Motor neuron (in vitro differentiated cells): ENCODE measurements at places on chromosomes 1 and 21.
A peak's percentile ranks its signal among the peaks of the same experiment; 100 is the strongest.

DNA sequence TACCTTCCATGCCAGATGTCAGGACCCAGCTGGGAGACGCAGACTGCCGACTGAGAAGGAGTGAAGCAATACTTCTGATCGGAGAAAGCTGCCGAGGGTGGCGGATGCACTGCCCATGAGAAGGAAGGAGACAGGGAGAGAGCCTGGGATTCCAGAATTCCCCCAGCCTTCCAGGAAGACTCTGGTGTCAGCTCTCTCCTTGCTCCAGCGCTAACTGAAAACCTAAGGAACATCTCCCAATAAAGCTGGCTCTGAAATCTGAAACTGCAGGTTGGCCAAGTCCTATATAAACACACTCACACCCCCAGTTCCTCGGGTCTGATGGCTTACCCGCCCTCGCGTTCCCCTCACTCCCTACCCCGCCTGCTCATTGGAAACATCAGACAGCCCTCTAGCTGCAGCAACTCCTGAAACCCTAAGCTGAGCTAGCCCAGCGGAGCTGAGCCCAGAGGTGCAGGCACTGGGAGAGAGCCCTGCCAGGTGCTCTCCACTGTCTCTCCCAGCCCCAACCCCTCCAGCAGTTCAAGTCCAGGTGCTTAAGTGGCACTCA is 52.3 kb downstream of the PLEKHA6 start:
- peak; percentile 59 for ATAC-seq

GRCh38 chr1:162139211-162139610 is 69.7 kb downstream of the NOS1AP start:
- peak; percentile 51 for ATAC-seq

DNA sequence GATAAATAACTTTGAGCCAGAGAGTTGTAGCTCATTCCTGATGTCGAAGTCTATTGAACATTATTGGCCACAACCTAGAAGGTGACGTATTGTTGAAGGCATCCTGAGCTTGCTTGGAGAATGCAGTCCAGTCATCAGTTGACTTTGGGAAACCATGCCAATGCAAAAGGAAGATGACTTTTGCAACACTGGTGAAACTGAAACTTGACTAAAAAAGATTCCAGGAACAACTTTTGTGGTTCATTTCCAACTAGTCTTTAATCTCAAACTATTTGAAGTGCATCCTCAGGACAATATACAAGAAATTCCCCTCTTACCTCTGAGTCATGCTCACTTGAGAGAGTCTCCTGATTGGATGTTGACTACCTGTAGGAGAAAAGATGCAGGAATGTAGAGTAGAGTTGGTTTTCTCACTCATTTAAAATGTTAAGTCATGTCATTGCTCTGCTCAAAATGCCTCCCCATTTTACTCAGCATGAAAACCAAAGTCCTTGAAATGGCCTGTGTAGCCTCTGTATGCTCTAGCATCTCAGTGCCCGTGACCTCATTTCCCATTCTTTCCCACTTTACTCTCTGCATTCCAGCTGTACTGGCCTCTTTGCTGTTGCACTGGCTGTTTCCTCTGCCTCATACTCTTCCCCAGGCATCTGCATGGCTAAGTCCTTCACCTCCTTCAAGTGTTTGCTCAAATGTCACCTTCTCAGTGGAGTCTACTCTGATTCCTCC is 24.4 kb upstream of the LEPR start:
- no peak for ATAC-seq

- ATAC-seq: peak; percentile 41
These were observed 8.2 kb upstream of the TGFBR3 start for GRCh38 chr1:91894036-91894761.

GRCh38 chr1:51417496-51418383 is 87.4 kb upstream of the TTC39A start:
- no peak for ATAC-seq

- ATAC-seq: peak; percentile 9
These were observed 55.6 kb downstream of the SSX2IP start for GRCh38 chr1:84634536-84635205.

DNA sequence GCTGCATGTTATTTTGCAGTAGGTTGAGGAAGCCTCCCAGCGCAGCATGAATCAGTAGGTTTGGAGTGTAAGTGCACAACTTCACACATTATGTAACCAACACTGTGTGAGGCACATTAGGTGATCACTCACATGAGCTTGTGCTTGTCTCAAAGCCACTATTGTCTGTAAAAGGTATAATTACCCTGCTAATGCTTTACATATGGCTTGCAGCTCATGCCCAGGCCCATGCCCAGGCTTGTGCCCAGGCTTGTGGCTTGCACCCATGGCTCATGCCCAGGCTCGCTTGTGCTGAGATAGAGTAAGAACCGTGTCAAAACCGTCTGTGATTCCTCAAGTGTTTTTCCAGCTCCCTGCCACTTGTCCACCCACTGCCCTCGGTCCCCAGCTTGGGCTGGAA is 596.3 kb downstream of the LTN1 start:
- no peak for ATAC-seq

DNA sequence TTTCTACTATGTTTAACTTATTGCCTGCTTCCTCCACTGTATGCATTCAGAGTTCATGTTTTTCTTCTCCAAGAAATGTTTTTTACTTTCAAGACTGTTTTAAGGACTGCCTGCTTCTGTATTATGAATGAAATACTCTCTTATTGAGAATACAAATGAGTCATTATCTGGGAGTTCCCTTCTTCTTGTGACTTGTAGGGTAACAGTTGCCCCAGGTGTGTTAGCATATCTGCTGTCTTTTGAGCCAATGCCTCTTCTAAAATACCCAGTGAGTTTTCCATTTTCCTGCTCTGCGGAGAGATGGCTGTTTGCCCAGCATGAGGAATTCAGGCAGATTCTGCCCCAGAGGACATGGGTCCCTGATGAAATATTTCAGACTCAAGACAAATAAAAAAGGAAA is 34.1 kb upstream of the ST6GALNAC5 start:
- peak; percentile 21 for ATAC-seq

GRCh38 chr21:43929217-43929971 is 64.4 kb downstream of the AGPAT3 start:
- ATAC-seq: peak; percentile 38

DNA sequence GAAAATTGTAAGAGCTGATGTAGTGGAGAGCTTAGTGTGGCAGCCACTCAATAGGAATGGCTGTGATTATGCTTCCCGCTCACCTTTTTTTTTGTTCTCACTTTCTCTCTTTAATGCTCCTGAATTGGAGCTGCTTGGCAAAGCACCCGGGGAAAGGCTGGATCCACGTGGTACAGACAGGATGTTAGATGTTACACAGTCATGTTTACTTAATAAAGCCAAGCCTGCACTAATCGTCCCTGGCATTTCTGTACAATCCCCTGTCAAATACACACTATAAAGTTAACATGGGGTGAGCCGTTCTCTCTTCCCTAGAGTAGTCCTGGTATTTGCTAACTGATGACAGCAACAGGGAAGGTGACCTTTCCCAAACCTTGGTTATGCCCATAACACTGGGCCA is 187.8 kb downstream of the ZSCAN20 start:
- ATAC-seq: no peak

GRCh38 chr1:166933140-166933539 is 42.2 kb downstream of the ILDR2 start:
- ATAC-seq: no peak

- ATAC-seq: no peak
These were observed 45.8 kb downstream of the SIM2 start for GRCh38 chr21:36744560-36745231.

DNA sequence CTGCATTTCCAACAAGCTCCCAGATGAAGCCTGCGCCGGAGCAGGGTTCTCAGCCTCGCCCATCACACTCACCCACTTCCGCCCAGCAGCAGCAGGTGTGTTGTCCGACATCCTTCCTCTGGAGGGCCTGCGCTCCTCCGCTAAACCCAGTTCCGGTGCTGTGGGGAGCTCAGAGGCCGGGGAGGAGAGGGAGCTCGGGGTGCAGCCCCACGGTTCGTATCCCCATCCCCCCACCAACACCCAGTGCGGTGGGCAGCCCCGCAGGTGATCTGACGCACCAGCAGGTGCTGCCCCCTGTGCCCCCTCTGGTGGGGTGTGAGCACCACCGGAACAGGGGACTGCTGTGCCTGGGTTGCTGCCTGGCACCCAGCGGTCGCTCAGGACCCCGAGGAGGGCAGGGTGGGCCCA is 3.4 kb upstream of the PEX10 start:
- ATAC-seq: no peak

DNA sequence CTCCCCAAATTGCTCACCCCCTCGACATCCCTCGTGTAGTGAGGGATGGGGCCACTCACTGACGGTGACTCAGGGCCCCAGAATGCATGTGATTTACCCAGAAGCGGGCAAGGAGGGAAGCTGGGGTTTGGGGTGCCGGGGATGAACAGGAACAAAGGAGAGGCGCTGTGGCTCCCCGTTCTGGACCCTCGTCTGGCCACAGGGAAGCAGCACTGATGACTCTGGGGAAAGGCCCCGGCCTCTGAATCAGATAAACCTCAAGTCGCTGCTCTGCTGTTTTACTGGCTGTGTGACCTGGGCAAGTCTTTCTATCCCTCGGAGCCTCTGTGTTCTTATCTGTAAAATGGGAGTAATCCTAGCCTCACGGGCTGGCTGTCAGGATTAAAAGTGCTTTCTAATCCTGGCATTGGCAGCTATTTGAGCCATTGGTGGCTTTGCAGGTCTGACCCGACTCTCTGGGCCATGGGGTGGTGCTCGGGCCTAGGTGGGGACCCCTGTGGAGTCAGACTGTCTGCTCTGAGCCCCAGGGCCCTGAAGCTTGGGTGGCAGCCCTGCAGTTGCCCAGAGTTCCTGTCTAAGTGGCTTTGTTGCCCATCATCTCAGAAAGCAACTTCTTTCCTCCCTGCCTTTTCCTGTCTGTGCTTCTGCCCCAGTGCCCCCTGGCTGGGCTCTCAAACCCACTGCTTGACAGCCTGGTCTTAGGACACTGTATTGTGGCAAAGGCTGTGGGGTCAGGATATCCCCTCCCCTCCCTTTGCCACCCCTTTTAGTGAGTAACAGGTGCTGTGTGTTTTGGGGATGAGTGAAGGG is 5.5 kb downstream of the TNFRSF1B start:
- ATAC-seq: no peak

DNA sequence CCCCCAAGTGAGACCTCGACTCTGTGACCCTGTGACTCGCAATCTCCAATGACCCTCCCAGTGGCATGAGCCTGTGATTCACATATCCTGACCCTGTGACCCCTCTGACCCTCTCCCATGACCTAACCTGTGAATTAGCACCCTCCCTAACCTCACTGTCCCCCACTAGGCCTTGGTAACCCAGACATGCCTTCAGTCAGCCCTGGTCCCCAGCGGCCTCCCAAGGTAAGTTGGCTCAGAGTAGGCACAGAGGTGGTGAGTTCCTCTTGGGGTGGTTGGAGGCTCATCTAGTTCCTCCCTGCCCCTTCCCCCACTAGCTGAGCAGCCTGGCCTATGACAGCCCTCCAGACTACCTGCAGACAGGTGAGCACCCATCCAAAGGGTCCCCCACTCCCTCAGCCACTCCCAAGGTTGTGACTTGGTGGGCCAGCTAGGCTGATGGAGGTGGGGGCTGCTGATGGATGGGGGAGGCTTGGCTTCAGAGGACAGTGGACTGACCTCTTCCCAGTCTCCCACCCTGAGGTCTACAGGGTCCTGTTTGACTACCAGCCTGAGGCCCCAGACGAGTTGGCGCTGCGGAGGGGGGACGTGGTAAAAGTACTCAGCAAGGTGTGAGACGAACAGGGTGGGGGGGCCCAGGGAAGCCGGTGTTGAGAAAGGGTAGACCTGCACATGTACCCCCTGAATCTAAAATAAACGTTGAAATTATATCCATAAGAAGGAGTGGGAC is 1.6 kb downstream of the SH3D21 start:
- no peak for ATAC-seq

- ATAC-seq: no peak
These were observed 38.4 kb upstream of the CDC42BPA start for GRCh38 chr1:227356620-227357146.

DNA sequence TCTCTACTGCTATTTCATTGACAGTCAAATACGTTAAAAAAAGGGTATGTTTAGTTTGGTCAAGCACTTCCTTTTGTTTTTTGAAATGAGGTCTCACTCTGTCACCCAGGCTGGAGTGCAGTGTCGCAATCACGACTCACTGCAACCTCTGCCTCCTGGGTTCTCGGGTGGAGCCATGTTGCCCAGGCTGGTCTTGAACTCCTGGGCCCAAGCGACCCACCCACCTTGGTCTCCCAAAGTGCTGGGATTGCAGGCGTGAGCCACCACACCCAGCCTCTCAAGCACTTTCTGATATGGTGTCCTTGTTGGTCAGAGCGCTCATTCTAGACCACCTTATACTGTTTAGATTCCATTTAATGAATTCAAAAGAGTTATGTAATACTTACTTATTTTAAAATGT is 20.9 kb upstream of the RHBDL2 start:
- ATAC-seq: no peak

GRCh38 chr1:206693592-206693991 is 8.9 kb downstream of the MAPKAPK2 start:
- no peak for ATAC-seq

DNA sequence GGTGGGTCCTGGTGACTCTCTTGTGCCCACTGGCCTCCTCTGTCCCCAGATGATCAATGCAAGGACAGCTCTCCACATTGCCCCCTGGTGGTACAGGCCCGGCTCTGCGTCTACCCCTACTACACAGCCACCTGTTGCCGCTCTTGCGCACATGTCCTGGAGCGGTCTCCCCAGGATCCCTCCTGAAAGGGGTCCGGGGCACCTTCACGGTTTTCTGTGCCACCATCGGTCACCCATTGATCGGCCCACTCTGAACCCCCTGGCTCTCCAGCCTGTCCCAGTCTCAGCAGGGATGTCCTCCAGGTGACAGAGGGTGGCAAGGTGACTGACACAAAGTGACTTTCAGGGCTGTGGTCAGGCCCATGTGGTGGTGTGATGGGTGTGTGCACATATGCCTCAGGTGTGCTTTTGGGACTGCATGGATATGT is 10.8 kb downstream of the ADAMTSL4 start:
- no peak for ATAC-seq

DNA sequence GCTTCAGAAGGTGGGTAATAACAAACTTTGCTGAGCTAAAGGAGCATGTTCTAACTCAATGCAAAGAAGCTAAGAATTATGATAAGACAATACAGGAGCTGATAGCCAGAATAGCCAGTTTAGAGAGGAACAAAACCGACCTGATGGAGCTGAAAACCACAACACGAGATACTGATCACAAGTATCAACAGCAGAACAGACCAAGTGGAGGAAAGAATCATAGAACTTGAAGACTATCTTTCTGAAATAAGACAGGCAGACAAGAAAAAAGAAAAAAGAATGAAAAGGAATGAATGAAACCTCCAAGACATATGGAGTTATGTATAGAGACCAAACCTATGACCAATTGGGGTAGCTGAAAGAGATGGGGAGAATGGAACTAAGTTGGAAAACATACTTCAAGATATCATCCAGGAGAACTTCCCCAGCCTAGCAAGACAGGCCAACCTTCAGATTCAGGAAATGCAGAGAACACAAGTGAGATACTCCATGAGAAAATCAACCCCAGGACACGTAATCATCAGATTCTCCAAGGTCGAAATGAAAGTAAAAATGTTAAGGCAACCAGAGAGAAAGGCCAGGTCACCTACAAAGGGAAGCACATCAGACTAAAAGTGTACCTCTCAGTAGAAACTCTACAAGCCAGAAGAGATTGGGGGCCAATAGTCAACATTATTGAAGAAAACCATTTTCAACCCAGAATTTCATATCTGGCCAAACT is 20.5 kb downstream of the CD84 start:
- no peak for ATAC-seq

GRCh38 chr1:13407811-13408210 is 2.4 kb upstream of the PRAMEF20 start:
- ATAC-seq: no peak
